ENCODE measurements at places on chromosomes 1 and 21. TPM values are rescaled to one million over a fixed set of nuclear protein-coding genes. Genes with fewer than 3 reads are reported as not detected.

GRCh38 chr1:163165119-163165518 lies 37.6 kb downstream of the RGS5 start:
- no peak for DNase-seq

- no peak for DNase-seq
These were observed 44.1 kb downstream of the STYXL2 start for GRCh38 chr1:167137793-167138510.

DNA sequence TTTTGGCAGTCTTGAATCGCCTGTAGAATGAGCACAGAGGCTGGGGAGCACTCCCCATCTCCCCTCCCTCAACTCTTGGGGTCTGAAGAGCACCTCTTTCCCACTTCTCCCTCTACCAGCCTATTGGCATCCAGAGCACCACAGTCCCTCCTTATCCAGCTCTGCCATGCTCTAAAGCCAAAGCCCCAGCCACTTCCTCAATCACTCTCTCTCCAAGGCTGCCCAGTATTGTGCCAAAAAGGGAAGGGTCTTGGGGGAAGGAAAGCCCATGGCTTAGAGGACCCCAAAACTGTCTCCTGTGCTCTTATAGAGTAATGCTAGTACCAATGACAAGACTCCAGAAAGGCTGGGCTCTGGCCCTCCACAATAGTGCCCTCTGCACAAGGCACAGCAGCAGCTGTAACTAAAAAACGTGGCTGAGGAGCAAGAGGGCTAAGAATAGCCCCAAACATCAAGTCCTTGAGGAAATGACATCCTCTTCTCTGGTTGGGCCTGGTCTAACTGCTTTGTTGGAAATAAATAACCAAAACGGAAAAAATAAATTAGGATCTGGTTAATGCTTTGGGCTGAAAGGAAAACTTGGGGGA lies 28.4 kb downstream of the SLC27A3 start:
- DNase-seq = no peak

GJC2 gene
- total RNA-seq = 3.4 TPM

Data from PC-9 (cell line).